ENCODE measurements at places on chromosomes 2 and 18.

GRCh38 chr2:168944065-168944464 is 43.0 kb downstream of the G6PC2 start:
- no peak for DNase-seq

GRCh38 chr18:6728809-6729246 is 688 bp upstream of the ARHGAP28 start:
- no peak for DNase-seq

DNA sequence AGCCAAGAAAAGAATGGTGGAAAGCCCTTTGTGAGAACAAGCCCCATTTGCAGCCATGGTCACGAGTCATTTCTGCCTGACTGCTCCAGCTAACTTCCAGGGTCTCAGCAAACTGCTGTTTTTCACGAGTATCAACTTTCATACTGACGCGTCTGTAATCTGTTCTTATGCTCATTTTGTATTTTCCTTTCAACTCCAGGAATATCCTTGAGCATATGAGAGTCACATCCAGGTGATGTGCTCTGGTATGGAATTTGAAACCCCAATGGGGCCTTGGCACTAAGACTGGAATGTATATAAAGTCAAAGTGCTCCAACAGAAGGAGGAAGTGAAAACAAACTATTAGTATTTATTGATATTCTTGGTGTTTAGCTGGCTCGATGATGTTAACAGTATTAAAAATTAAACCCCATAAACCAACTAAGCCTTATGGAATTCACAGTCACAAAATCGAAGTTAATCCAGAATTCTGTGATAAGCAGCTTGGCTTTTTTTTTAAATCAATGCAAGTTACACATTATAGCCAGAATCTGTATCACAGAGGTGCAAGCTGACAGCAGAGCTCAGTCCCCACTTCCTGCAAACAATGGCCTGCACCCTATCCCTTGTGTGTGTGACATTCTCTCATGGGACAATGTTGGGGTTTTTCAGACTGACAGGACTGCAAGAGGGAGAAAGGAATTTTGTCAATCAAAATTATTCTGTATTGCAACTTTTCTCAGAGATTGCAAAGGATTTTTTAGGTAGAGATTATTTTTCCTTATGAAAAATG is 26.1 kb downstream of the SLC14A1 start:
- no peak for DNase-seq

DNA sequence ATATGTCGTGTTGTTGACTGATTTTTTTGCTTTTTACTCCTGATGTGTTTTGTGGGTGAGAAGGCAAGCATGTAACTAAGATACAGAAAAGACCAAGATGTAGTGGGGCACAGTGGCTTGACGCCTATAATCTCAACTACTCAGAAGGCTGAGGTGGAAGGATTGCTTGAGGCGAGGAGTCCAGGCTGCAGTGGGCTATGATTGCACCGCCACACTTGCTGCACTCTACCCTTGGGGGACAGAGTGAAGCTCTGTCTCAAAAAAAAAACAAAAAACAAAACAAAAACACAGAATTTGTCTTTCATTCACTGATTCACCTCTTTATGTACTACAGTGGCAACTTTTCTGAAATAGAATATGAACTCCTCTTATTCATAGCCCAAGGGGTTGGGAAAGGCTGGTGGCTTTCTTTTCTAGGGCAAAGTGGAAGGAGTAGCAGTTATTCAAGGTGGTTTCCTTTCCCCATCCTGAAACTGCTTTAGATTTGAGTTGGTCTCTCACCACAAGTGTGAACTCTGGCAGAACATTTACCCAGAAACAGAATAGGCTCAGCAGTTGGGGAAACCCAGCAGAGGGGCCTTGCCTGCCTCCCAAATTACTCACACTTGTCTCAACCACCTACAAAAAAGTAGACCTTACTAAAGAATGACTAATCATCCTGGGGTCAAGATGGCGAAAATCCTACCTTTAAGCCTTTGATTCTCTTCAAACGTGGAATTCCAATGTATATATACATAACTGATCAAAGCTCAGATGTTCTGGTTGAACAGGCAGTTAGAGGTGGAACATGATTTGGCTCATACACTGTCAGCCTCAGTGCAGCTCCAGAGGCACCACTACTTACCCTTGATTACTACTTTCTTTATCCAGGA is 6.5 kb downstream of the TANK start:
- peak; percentile 83 for DNase-seq

GRCh38 chr2:224078656-224079055 is 39.6 kb upstream of the SERPINE2 start:
- no peak for DNase-seq

DNA sequence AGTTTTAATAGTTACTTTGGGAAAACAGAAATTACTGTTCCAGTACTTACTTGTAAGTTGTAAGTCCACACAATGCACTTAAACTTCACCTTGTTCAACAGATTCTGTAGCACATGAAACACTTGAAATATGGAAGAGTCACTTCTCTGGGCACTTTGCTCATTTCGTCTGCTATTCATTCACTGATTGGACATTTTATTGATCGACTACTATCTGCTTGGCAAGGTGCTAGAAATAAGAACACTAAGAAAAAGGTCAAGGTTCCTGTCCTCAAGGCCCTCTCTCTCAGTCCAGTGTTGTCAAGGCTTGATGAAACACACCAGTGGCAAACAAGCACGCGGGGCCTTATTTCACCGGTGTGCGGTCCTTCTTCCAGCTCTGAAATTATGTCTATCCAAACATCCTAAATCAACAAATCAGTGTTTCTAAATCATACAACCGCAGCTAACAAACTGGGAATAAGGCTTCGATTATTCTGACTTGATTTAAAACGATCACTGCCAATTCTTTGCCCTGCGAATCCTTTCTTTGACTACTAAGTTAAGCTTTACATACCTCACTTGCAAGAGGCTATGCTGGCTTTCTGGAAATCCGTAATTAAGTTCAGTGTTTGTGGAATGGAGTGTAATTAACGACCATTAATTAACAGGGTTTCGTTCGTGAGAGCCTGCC is 780 bp upstream of the ITGAV start:
- DNase-seq: no peak

DNA sequence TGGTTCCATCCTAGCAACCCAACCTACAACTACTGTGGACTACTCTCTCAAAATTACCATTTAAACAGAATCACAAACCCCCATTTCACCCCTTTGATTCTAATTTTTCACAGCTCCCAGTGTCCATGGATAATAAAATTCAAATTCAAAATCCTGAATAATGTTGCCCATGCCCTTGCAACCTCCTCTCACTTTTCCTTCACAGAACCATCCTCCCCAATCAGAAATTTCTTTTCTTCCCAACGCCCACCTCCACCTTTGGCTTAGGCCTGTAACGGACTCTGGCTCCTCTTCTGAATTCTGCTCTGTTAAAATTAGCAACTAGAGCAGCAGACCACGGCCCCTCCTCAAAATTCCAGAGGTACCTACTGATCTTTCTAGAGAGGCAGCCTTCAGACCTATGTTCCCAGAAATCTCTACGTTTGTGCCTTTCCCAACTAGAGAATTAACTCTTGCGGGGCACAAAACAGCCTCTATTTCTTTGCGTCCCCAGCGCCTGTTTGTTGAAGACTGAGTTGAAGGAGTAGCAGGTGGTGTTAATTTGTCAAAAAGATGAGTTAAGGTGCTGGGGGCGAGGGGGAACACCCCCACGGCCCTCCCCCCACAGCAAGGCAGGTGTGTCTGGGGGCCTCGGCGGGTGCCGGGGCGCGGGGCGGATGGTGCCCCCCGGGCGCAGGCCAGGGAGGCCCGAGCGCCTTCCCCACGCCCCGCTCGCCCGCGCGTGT is 428 bp upstream of the MAP3K20 start:
- DNase-seq: no peak

DNA sequence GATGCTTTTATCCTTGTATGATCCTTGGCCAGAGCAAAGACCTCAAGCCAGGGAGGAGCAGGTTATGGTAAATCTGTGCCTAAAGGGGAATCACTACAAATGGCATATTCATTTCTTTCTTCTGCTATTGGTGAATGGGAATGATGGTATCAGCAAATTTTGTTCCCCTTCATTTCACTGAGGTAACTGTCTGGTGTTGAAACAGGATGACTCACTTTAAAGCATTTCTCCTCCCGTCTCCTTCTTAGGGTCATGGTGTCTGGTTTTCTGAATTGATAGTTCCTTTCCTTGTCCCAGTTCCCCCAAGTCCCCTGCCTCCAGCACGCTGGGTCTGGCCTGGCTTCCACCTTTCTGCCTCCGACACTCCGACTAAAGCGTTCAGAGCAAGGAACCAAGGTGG is 109.2 kb downstream of the MREG start:
- DNase-seq: no peak
